ENCODE measurements at places on chromosomes 1 and 21. TPM values are rescaled to one million over a fixed set of nuclear protein-coding genes. Genes with fewer than 3 reads are reported as not detected.
A peak's percentile ranks its signal among the peaks of the same experiment; 100 is the strongest.

Gene PARP1
- polyA plus RNA-seq, result 17.4 TPM

Gene DYNLT4
- 0.75 TPM for polyA plus RNA-seq

- no peak for DNase-seq
Observed at GRCh38 chr1:87905651-87906050, 577.0 kb downstream of the LMO4 start.

GRCh38 chr1:1356796-1357401, 1.5 kb downstream of the MXRA8 start:
- DNase-seq, result peak; percentile 50

GRCh38 chr21:34200288-34200905, 127.0 kb downstream of the MRPS6 start:
- DNase-seq, result no peak

GRCh38 chr1:206435445-206435844, 34.8 kb upstream of the IKBKE start:
- DNase-seq, result no peak

Data from small intestine (tissue), 16 donors.